ENCODE measurements at places on chromosomes 4 and X.

- DNase-seq, result no peak
These were observed 151.2 kb downstream of the COX18 start for GRCh38 chr4:72918362-72918761.

DNA sequence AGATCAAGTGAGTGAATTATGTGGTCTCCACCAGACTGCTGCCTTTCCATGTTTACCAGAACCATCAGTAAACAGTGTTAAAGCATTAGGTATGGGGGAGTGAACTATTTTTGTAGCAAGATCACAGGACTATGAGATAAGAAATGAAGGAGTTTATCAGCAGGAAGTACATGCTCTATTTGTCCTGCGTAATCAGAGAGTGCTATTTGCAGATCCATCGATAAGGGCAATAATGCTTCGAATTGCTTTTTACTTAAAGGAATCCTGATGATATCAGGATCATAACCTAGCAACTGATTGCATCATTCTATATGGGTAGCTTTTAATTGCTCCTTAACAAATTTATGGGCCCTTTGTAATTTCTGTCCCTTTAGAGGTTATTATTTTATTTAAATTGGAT lies 57.1 kb downstream of the RBM46 start:
- DNase-seq, result no peak

- DNase-seq, result no peak
These were observed 113.0 kb downstream of the ANAPC10 start for GRCh38 chr4:144985014-144985413.

- DNase-seq, result peak; percentile 86
These were observed at the start of gene SPIN2B for GRCh38 chrX:57121162-57121755. Gene SPIN2B (minus strand): TSS chrX:57121548.

DNA sequence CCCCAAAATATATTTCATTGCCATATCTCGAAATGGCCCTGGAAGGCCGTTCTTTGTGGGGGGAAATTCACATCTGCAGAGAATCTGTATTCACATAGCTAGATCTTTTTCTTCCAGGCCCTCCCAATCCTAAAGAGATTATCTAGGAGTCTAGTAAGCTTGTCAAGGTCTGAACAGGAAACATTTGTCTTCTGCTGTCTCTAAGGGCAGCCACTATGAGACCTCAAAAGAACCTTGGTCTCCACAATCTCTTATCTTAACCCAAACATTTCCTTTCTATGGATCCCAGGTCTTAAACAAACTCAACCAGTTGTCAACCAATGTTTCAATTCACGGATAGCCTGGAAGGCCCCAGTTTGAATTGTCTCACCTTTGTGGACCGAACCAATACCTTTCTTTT lies 45.0 kb downstream of the CRLF2 start:
- no peak for DNase-seq

GRCh38 chrX:69088171-69088938 lies 76.9 kb downstream of the PJA1 start:
- DNase-seq, result no peak

DNA sequence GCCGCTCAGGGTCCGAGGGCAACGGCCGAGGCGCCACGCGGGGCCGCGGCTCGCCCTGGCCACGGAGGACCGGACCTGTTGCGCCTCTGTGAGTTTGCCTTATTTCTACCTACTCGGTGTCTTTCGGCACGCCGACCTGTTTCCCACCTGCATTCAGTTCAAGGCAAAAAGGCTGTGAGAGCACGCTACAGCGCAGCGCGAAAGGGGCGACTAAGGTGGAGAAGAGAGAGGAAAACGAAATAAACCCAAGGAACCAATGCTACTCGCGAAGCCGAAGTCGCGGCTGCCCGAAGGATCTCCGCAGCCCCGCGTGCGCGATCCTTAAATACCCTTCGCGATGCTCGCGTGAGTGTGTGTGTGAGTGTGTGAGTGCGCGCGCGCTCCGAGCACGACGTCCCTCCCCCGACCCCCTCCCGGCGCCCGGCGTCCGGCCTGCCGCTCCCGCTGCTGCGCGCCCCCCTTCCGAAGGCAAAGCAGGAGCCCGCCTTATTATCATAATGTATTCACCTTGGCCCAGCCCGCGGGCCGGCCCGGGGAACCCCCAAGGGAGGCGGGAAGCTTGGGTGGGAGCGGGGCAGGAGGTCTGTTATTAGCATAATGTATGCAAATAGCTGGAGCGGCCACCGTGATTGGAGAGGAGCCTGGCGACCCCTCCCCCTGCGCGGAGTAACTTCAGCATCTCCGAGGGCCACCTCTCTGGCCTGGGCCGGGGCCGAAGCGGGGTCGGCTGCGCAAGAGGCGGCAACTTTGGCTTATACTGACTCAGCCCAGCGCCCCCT lies at the start of gene COL25A1:
Gene COL25A1, minus strand, starts transcription at position 298 of the 779 bp plus-strand sequence.
- no peak for DNase-seq

DNA sequence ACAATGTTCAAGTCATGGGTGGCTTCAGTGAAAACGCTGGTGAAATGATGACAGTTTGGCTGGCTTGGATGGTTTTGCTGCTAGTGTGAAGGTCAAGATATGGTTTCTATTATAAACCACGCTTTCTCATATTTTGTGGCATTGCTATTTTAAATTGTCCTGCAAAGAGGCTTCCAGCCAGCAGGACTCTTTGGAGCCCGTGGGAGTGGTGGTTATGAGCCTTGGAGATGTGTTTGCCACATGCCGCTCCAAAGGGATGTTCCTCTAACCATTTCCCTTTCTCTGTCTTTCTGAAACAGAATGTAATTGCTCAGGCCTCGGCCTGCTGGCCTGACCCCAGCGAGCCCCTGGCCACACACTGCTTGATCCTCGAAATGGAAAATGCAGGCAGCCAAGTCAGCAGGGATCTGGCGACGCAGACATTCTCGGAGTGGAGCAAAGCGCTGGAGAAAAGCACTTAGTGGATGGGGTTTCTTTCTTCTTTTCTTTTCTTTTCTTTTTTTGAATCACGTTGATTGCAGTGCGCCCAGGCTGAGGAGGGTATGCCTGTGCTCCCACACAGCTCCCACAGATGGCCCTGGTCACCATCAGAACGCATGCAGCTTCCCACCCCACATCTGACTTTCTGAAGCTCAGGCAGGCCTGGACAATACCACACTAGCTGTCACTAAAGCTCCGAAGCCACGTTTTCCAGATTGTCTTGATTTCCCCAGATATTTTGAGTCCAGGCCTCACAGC lies 114.0 kb downstream of the ENPP6 start:
- no peak for DNase-seq

DNA sequence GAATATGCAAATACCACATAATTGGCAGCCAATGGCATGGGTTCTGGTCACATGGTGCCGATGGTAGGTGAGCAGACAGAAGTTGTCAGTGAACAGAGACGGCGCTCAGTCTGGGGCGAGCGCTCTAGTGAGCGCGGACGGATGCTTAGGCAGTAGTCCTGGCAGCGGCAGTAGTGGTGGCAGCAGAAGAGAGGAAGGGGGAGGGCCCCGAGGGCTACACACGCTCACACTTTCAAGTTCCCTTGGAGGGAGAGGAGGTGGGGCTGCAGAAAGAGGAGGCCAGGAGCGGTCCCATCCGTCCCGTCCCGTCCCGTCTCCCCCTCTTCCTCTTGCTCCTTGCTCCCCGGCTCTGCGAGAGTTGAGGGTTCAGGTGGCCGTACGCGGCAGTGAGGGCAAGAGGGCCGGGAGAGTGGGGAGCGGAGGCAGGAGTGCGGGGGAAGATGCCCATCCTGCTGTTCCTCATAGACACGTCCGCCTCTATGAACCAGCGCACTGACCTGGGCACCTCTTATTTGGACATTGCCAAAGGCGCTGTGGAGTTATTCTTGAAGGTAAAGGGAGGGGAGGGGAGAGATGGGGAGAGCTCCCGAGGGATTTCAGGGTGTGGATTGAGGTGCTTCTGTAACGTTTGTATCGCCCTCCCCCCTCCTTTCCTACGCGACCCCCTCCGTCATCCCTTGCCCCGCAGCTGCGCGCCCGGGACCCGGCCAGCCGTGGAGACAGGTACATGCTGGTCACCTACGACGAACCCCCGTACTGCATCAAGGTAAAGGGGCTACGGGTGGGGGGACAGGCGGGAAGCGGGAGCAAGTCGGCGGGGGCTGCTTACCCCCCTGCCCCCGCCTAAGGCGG lies at the start of gene INTS6L:
Gene INTS6L, plus strand, starts transcription at position 108 of the 852 bp plus-strand sequence. Its CDS starts 333 bp downstream, at position 441.
- peak; percentile 88 for DNase-seq

DNA sequence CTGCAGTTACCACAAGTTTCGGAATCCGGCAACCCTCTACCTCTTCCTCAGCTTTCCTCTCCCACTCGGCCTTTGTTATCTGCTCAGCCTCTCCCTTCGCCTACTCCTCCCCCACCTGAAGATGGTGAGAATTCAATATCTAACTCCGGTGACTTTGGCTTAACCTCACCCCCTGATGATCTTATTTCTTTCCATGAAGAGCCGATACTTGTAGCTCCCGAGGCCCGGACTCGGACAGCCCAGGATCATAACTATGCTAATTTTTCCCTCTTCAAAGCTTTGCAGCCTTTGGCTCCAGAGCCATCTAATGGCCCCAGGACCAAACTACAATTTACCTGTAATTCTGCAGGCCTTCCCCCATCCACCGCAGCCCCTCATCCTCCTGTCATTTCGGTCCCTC lies 32.0 kb upstream of the MGST2 start:
- peak; percentile 28 for DNase-seq

DNA sequence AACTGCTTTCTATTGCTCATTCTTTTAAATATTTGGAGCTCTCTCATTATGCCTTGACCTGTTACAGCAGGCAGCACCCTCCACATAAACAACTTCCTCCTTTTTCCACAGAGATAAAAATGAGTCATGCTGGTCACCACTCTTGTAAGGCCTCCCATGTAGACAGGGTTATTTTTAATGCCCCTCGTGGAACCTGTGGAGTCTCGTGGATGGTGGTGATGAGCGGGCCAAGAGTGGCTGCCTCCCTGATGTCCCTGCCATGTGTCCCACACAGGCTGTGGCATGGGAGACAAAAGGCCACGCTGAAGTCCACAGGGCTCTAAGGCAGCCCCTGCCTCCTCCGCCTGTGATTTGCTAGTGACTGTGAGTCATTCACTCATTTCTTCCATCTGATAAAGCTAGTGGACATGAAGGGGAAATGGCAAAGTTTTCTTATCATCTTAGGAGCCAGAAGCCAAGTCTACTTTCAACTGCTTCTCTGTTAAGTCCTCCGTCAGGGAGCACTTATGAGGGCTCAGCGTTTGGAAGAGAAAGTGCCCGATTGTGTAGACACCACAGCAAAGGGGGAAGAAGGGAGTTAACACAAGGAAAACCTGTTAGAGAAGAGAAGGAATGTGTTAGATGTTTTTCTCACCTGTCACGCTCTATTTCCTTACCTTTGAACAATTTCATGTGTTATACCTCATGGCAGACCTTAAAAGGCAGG lies 121.6 kb upstream of the FAT1 start:
- no peak for DNase-seq

GRCh38 chr4:22595684-22596083 lies 79.8 kb upstream of the ADGRA3 start:
- DNase-seq, result no peak
